ENCODE measurements at places on chromosomes 7 and 10.

DNA sequence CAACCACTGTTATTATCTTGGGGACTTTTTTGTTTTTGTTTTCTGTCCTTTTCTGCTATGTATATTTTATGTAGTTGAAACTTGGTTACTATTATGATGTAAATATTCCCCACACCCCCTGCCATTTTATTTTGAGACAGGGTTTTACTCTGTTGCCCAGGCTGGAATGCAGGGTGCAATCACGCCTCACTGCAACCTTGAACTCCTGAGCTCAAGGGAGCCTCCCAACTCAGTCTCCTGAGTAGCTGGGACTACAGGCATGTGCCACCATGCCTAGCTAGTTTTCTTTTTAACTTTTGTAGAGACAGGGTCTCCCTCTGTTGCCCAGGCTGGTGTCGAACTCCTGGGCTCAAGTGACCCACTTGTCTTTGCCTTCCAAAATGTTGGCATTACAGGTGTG is 18.0 kb downstream of the GSTO2 start:
- no peak for DNase-seq

- DNase-seq, result no peak
Measured at GRCh38 chr7:13016036-13016581, 328.7 kb downstream of the ARL4A start.

DNA sequence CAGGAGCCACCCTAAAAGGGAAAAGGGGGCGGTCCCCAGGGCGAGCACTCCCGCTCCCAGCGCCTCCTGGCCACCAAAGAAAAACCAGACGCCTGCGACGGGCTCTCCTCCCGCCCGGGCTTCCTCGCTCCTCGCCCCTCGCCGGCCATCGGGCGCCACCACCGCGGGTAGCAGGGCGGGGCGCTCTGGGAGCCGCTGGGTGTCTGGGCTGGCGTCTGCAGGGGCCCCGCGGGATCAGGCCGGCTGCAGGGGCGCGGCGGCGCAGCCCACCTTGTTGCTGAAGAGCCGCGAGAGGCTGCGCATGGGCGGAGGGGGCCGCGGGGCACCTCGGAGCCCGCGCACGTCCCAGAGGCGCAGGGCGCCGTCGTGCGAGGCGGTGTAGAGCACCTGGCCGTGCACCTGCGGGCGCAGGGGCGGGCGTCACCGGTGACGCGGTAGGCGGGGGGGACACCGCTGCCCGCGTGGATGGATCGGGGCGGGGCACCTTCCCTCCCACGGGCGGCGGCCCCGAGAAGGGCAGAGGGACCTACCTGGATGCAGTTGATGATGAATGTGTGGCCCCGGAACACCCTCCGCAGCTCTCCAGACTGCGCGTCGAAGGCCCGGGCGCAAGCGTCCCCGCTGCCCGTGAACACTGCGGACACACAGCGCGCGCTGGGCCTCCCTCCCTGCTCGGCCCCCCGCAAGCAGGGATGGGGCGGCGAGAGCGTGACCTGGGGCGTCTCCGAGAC is 28.3 kb downstream of the WDR86 start:
- no peak for DNase-seq

GRCh38 chr7:46352004-46352954 is 431.2 kb upstream of the IGFBP3 start:
- no peak for DNase-seq

- DNase-seq, result no peak
Measured at GRCh38 chr10:27717224-27717623, 28.4 kb downstream of the MKX start.

DNA sequence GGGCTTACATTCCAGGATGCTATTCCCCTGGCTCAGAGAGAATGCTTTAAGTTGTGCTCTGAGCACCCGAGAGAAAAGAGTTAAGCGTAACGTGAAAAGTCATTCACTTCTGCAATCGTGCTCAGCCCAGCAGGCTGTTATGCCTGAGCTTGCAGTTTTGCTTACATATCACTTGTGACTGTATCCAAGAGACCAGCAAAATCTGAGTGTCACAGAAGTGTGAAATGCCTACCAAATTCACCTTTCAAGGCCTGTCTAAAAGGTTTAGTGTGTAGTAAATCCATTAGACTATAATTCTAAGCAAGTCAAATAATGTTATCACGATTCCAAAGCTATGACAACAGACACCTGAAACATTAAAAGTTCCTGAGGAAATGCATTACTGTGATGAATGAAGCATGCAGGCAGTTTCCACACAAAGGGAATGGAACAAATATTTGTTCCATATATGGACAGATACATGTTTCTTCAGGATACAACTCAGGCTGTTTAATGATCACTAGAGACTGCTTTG is 20.1 kb downstream of the ITGB1 start:
- DNase-seq, result no peak

DNA sequence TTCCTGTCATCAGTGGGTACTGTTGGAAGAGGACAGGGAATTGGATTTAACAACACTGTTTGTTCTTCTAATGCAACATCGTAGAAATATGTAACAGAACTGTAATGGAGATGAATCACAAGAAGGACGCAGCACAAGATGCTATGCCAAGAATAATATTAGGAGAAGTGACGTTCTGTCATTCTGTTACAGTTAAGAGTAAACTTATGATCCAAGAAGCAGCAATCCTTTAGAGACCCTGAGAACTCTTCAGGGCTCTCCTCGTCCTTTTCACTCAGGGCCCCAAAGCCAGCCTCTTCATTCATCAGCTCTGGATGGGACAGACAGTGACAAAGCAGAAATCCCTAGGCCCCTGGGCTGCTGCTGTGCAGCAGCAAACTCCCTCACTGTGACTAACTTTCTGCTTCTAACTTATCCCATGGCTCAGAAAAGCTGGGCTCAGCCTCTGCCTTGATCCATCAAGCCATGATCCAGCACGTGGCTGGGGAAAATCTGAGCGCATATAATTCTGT is 8.7 kb upstream of the IL6 start:
- no peak for DNase-seq

DNA sequence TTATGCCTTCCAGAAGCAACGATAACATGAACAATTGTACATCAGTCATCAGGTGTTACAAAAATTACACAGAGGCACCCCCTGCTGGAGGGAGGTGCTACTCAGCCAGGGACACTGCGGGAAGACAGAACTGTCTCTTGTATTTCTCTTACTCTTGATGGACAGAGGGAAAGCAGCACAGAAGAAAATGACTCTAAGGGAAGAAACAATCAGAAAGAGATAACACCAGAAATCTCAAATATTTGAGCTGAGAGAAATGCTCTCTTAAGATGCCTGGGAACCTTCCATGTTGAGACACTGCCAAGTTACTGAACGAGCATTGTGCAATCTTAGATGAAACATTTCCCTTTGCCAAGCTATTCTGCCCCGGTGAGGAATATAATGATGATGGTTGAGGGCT is 227.6 kb upstream of the NPSR1 start:
- no peak for DNase-seq

DNA sequence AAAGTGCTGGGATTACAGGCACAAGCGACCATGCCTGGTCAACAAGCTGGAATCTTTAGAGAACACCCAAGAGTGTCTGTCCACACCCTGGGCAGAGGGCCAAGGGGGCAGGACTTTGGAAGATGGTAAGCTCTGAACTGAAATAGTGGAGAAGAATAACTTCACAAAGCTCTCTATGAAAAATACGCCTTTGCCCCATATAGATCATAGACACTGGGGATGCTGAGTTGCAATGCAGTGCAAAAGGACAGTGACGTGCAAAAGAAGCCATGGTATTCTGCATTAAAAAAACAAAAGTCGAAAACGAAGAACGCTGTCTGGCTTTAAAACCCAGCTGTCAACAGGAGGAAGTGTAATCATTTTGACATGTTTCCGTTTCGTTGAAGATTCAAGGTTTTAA is 353.6 kb downstream of the CALN1 start:
- peak; percentile 89 for DNase-seq

GRCh38 chr7:51325261-51325676 is 8.7 kb upstream of the COBL start:
- DNase-seq, result no peak

- no peak for DNase-seq
Measured at GRCh38 chr7:93196336-93196735, 29.9 kb downstream of the HEPACAM2 start.

DNA sequence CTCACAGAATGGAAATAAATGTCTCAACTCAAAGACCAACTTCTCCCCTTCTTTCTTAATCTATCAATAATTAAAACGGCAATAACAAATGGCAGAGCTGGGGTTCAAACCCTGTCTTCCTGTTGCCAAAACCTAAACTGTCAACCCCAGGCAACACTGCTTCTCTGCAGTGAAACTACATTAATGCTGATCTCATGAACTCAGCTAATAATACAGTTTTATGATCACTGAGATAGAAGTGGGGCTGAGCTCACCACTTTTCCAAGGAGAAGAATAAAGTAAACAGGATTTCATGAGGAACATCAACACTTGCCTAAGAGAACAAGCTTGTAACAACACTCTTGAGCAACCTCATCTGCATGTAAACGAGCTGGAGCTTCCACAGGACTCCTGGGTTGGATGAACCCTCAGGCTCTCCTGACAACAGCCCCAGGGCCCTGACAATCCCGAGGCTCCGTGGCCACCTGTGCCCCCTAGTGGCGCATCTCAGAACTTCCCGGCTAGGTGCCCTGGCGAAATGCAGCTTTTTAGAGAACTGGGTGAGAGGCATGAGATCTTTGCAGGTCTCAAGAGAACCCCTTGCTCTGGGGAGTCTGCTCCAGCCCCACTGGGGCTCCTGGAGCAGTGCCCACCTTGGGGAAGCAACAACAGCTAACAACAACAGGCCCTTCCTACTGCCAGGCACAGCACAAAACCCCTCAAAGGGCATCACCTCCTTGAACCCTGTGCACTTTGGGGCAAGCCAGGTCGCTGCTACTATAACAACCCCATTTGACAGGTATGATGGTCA is 169.3 kb downstream of the SH3PXD2A start:
- DNase-seq, result peak; percentile 12

DNA sequence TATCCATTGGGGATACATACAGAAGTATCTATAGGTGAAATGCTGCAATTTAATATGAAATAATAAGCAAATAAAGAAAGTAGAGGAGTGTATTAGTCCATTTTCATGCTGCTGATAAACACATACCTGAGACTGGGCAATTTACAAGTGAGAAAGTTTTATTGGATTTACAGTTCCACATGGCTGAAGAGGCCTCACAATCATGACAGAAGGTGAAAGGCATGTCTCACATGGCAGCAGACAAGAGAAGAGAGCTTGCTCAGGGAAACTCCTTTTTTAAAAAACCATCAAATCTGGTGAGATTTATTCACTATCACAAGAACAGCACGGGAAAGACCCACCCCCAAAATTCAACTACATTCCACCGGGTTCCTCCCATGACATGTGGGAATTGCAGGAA is 82.8 kb upstream of the TRIM24 start:
- no peak for DNase-seq

- no peak for DNase-seq
Measured at GRCh38 chr7:120920591-120921274, 29.8 kb upstream of the ING3 start.

- peak; percentile 46 for DNase-seq
Measured at GRCh38 chr10:96044736-96045135, 1.4 kb downstream of the CCNJ start.

GRCh38 chr7:130305433-130306042 is 12.6 kb downstream of the CPA4 start:
- DNase-seq, result no peak

DNA sequence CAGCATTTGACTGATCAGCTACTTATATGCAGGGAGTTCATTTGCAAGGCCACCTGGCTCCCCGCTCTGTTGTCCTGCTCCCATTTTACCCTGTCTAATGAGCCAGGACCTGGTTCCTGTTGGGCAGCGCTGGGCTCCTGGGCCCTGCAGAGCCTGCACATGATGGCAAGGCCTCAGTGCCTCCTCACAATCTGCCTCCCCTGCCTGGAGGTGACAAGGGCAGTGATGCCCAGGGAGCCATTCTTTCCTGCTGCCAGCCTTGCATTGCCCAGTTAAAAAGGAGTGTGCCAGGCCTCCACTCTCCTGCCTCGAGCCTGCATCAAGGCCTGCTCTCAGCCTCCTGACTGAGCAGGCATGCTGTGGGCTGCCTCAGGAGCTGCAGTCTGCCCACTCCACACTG is 28.5 kb downstream of the CHAT start:
- no peak for DNase-seq

GRCh38 chr7:93374345-93374940 is 142.3 kb downstream of the VPS50 start:
- DNase-seq, result no peak

- no peak for DNase-seq
Measured at GRCh38 chr7:85396676-85397075, 209.8 kb upstream of the SEMA3D start.

- DNase-seq, result no peak
Measured at GRCh38 chr7:131548371-131548770, 8.1 kb downstream of the PODXL start.

- DNase-seq, result no peak
Measured at GRCh38 chr7:103547451-103548284, 101.7 kb upstream of the SLC26A5 start.

- DNase-seq, result no peak
Measured at GRCh38 chr7:80277434-80278427, 143.1 kb downstream of the GNAI1 start.

DNA sequence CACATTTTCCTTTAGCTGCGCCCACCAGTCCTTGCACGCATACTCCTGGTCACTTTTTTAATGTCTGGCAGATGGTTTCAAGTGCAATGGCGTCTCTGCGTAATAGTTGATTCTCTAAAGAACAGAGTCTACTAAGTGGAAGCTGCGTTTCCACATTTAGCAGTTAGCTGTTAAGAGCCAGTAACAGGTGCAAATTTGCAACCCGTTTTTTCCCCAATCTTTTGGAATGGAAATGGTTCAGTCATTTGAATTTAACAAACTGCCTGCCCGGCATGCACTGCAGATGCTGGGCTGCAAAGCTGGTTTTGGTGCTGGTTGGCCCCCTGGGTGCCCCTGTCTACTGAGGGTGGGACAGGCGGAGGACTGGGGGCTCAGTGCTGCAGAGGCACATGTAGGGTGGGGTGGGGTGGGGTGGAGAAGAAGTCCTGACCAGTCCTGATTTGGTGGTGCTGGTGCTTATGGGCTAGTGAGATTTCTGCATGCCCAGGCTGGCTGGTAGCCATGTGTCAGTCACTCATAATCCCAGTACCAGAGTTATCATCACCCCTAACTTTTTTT is 43.9 kb downstream of the CUX1 start:
- DNase-seq, result no peak

- no peak for DNase-seq
Measured at GRCh38 chr7:23234569-23235296, 11.8 kb upstream of the GPNMB start.

GRCh38 chr7:78327718-78328117 is 529.1 kb downstream of the PHTF2 start:
- DNase-seq, result no peak

DNA sequence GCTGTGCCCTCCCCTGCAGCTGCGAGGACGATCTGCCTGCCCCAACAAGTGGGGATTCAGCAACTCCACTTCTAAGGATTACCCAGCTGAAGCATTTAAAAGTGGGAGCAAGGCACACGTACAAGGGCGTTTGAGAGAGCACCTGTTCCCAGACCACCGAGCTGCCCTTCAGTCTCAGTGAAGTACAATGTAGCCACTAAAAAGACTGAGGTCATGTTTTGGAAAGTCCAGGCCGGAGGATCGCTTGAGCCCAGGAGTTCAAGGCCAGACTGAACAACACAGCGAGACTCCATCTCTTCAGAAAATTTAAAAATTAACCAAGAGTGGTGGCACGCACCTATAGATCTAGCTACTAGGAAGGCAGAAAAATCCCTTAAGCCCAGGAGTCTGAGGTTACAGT is 14.7 kb downstream of the NOS3 start:
- no peak for DNase-seq

GRCh38 chr10:123009105-123009820 is 457 bp downstream of the ACADSB start:
- DNase-seq, result peak; percentile 33

GRCh38 chr7:34060196-34060947 is 155.0 kb downstream of the BMPER start:
- no peak for DNase-seq

GRCh38 chr10:113273181-113274163 is 279.4 kb upstream of the HABP2 start:
- peak; percentile 39 for DNase-seq
